NCI-H345 (cell line): ENCODE measurements at places on chromosomes 1 and 21.
A peak's percentile ranks its signal among the peaks of the same experiment; 100 is the strongest.

DNA sequence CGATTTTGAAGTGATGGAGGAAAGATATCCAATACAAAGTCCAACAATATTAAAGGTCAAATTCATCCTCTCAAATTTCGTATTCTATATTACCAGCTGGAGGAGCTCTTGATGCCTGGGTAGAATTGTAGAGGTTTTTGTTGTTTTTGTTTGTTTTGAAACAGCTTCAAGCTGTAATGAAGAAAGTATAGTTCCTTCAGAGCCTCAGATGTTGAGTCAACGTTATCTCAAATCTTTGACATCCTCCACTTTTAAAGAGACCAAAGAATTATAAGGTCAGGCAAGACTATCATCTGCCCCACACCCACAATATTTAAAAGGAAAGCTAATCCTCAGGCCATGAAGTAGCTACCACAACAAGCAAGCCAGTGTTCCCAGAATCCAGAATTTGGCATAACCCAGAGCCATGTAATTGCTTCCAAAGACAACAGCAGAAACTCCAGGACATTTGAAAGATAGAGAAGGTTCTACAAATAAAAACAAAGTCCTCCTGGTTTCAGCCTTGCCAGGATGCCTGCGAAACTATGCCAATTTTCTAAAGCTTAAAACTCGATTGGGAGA lies 24.9 kb downstream of the VAV3 start:
- no peak for DNase-seq

DNA sequence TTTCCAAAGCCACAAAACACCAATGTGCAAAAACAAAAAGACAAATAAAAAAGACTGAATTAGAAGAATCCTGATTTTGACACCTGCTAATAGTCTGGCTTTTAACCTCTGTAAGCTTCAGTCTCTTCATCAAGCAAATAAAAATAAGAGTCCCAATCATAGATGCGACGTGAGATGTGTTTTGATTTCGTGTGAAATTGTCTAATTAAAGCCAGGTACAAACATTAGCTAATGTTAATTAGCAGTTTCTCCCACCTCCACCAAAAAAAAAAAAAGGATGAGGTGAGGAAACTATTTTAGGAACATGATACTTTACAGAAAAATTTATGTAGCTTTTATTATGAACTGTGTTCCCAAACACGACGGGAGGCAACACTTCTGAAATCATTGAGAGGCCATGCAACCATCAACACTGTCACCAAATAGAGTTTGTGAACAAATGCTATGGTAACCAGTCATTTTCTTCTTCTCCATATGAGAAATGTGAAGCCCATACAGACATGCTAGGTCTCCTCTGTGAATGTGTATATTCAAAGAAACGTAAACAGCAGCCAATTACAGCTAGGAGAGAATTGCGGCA lies 6.7 kb upstream of the EVI5 start:
- peak; percentile 51 for DNase-seq

GRCh38 chr1:103160281-103160680 lies 52.0 kb upstream of the COL11A1 start:
- no peak for DNase-seq

DNA sequence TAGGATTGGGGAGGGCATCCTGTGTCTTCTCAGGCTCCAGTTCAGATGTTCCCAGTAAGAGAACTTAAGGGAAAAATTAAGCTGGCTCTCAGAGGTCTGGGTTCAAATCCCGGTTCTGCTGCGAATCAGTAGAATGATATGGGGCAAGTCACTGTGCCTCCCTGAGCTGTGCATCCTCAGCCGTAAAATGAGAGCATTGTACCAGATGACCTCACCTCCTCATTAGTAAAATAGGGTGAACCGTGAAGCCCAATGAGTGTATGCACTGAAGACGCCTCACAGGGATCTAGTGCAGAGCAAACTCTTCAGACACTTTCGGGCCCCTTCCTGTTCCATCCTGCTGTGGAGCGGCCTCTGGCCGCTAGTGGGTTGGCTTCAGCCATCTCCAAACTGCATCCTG lies 36.0 kb downstream of the SYT6 start:
- no peak for DNase-seq

- DNase-seq: no peak
Measured at GRCh38 chr1:117838911-117839310, 90.5 kb downstream of the GDAP2 start.

DNA sequence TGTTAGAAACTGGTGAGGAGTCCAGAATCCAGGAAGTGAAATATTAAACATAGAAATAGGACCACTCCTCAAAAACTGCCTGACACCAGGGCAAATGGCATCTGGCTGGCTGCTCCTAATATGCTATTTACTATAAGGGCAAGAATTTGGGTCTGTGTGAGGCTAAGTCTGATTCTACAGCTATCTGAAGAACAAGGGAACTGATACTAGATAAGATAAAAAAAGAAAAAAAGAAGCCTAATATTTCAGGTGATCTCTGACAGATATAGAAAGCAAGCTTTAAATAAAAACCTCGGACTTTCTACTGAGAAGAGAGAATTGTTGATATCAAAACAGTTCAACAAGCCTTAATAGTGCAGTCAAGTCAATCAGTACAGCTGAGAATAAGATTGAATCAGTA lies 42.1 kb upstream of the VAV3 start:
- DNase-seq: no peak

GRCh38 chr21:33770542-33770941 lies 128.2 kb downstream of the ITSN1 start:
- no peak for DNase-seq

DNA sequence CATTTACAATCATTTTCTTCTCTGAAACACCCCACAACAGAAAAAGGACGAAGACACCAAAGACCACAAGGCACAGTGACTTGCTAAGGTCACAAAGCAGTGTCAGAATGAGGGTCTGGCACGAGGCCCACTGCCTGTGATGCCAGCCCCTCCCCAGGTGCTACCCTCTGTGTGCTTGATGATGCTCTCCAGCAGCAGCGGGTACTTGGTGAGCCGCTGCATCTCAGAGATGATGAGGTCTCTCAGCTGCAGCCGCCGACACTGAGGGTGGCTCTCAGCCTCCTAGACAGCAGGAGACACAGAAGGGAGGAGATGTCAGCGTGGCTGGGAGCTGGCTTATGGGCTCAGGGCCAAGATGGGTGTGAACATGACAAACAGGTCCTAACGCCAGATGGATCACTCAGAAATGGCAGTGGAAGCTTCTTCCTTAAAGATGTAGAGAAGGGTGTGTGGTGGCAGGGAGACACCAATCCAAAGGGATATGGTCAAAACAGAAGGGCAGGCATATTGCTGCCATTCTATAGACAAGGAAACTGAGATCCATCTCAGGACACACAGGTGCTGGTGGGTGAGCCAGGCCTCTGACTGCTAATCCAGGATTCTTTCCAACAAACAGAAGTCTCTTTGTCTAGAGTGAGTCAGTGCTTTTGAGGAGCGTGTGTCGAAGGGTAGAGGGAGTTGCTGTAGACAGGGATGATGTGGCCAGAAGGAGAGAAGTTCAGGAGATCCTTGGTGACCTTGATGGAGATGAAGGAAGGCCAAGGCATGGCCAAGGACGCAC lies 25.6 kb downstream of the LRRC71 start:
- DNase-seq: peak; percentile 59

DNA sequence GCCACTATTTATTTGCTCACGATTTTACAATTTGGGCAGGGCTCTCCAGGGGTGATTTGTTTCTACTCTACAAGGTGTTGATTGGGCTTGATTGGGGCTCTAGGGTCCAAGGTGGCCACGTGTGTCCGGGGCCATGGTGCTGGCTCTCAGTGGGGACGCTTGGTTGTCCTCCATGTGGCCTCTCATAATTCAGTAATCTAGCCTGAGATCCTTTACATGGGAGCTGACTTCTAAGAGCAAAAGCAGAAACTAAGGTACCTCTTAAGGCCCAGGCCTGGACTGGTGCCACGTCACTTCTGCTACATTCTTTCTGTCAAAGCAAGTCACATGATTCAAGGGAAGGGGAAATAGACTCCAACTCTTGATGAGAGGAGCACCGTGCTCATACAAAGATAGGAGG lies 8.1 kb upstream of the PSRC1 start:
- DNase-seq: no peak

- no peak for DNase-seq
Measured at GRCh38 chr1:71312545-71312944, 231.7 kb upstream of the ZRANB2 start.

GRCh38 chr21:45541221-45542039 lies 810 bp downstream of the SLC19A1 start:
- DNase-seq: peak; percentile 61

GRCh38 chr1:60972841-60973364 lies 109.5 kb upstream of the NFIA start:
- DNase-seq: no peak

GRCh38 chr1:229079016-229079595 lies 191.8 kb upstream of the RAB4A start:
- peak; percentile 19 for DNase-seq

DNA sequence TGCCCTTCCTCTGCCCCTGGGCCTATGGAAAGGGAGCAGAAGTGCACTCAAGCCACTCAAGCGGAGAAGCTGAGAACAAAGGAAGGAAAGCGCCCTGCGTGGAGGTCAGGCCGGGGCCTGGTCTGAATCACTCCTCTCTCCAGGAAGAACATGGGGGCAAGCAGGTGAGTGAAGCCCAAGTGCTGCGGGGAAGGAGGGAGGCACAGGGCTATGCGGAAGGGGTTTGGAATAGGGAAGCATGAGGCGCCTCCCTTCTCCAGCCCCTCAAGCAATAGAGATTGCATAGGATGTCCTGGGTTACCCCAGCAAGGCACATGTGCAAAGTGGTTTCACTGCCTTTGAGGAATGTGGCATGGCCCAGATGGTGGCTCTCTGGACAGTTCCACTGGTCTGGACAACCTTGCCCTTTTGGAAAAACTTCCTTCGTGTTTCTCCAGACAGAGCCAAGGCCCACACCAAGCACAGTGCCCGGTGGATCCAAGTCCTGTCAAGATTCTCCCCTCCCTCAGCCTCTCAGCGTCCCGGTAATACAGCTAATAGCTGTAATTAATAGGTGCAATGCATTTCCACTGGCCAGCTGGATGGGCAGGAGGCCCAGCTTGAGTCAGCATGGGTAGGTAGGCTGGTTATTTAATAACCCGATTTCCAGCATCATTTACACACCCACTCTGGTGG lies 13.7 kb downstream of the BLACAT1 start:
- DNase-seq: no peak

- DNase-seq: no peak
Measured at GRCh38 chr1:200960236-200960947, 63.1 kb downstream of the KIF21B start.

DNA sequence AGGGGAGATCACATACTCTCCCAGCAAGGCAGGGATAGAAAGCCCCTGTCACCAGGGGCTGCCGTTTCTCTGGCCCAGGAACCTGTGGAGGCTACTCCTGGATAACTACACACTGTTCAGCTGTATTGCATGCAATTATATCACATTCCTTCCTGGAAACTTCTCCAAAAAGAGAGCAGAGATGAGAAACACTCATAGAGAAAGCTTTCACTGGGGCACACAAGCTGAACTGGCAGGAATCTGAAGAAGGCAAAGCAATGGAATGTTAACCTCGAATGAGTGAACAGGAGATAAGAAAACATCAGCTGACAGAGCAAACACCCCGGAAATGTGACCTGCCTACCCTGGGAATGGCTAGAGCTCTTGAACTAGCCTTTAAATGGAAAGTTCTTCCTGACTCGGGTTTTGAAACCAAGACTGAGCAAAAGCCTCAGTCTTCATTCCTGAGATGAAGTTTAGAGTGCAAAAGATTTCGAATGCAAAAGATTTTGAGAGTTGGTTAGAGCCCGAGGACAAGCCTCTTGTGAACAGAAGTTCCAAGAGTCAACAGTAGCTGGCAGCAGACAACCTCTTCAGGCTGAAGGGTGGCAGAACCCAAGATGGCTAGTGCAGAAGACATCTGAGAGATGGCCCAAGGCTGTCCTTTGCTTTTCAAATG lies 32.3 kb downstream of the CCN1 start:
- no peak for DNase-seq

- no peak for DNase-seq
Measured at GRCh38 chr1:4058122-4058521, 158.1 kb upstream of the C1orf174 start.

- no peak for DNase-seq
Measured at GRCh38 chr1:244826712-244827111, 8.7 kb upstream of the COX20 start.

DNA sequence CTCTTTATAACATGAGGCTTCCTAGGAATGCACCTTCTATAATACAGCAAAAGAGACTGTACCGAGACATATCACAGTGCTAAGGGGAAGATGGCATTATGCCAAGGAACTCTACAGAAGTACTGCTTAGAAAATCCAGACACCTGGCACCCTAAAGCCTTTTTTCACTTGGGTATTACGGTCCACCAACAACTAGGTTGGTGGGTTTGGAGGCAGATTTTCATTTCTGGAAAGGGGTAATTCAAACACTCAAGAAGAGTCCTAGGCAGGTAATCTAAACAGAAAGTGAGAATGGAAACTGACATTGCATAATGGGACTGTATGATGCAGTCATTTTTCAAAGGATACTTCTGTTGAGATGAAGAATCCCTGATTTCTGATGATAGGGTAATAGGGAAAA lies 19.6 kb downstream of the SCMH1 start:
- peak; percentile 69 for DNase-seq

DNA sequence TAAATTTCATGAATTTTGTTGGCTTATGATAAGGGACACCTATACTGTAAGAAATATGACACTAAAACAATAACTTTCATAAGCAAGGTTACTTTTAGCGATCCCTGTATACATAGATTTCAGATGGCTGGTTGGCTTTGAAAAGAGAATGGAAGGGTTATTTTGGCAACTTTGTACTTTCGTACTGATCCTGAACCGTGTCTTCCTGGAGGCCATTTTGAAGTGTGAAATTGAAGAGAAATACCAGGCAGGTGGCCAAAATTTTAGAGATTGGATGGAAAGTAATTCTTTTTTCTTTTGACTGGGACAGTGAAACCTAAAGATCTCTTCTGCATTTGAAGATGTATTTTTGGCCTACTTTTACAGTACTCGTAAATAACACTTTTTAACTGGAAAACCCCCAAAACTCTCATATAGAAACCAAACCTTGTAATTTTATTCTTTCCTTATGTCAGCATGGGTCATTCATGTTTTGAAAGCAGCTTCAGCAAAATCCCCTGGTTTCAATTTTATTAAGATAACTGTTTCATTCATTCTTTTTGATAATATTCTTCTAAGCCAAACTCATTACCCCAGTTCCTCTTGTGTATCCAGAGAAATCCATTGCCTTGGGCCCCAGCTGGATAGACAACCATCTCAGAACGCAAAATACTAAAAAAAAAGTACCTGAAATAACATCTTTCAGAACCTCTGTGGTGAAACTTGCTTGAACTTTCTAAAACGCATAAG lies 38.4 kb upstream of the ZNF281 start:
- DNase-seq: no peak

DNA sequence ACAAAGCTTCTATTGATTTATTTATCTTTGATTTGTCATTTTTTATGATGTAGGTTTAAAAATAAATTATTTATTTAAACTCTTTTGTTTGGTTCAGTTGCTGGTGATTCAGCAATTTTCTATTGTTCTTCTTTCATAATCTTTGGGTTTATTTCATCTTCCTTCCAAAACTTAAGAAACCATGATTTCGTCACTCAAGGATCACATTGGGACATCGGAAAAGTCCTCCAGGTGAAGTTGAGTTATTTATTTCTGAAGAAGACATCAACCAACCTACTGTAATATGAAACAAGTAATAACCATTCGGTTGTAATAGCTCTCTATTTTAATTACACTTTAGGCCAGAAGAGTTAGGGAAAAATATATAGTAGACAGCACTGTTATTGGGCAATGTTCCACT lies 23.0 kb upstream of the WLS start:
- no peak for DNase-seq

- DNase-seq: peak; percentile 94
Measured at GRCh38 chr1:2189459-2190425, 4.8 kb downstream of the FAAP20 start.
